Left lung (tissue), 14 donors: ENCODE measurements at places on chromosomes 13 and 19. TPM values are rescaled to one million over a fixed set of nuclear protein-coding genes. Genes with fewer than 3 reads are reported as not detected.

DNA sequence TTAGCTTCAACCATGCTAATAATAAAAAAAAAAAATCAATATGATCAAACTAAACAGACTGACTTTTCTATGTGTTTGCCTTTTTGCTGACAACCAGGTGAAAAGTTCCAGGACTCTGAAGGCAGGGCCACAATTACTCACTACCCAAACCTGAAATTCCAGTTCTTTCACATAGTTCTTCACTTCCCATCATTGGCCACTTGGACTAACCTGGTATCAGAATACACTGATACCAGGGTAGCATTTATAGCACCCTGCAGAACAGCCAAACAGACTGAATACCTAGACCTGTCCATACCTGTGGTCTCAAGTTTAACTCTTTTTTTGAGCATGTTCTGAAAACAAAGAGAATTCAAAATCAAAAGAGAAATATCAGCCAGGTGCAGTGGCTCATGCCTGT, 25.1 kb downstream of the ELF1 start:
- no peak for DNase-seq

DNA sequence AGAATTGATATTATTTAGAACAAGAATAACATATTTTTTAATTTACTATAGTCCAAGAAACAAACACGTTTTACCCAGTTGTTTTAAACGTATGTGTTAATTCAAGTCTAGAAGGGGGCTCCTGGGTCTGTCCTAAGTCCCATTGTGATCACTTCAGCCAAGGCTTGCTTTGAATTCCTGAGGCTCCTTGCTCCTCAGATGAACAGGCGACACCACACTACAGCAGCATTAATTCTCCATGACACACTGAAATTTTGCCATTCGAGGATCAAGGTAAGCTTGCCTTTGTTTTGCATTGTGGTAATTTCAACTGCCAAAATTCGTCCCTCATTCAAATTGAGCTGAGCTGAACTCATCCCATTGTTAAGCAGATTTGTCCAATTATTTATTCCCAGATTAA, 1442.6 kb downstream of the SLITRK5 start:
- no peak for DNase-seq

DNA sequence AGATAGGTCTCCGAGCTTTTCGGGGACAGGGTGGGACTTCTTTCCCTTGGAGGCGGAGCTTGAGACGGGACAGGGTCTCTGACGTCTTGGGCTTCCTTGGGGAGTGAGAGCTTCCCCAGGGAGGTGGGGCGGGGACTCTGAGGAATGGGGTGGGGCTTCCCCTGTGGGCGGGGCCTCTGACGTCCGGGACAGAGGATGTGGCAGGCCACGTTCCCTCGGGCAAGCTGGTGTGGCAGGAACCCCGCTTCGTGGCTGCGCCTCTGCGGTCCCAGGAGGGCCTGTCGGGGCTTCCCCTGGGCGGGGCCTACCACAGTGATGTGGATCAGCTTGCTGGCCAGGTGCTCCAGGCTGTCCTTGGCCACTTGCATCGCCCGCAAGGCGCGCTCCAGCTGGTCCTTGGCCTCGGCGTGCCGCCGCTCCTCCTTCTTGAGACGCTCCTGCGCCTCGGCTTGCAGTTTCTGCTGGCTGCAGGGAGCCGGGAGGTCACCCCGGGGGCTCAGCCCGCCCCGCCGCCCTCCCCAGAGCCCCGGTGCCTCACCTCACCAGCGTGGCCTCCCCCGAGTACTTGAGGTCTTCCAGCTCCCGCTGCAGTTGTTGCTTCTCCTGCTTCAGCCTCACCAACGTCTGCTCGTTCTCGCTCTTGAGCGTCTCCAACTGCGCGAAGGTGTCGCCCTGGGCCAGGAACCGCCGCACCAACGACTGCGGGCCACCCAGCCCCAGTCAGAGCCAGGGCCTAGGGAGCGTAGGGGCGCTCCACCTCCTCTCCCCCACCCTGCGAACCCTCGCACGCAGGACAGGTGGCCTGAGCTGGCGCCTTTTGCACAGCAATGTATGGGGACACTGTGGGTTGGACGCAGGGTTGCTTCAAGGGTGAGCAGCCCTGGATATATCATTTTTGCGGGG, 3.3 kb upstream of the RGL3 start:
- no peak for DNase-seq

DNA sequence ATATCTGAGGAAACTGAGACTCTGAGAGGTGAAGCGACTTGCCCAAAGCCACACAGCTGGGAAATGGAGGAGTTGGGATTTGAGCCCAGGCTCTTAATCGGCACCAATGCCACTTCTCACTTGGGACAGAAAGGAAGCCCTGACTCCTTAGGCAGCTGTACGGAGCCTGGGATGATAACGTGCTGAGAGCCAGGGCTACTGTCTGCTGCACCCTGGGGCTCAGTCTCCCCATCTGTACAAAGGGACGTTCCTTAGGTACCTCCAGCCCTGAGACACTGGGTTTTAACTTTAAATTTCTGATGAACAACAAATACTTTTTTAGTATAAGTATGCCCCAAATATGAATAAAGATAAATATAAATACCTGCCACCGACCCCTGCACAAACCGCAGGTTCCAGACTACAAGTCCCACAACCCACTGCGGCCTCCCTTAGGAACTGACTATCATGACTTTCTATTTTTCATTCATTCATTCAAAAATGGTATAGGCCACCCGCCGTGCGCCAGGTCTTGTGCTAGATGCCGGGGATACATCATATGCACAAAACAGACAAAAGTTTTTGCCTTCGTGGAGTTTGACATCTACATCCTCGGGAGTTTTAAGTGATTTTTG, 776 bp upstream of the NCLN start:
- DNase-seq = peak; percentile 80

KLK14 gene
- 0.26 TPM for total RNA-seq

IQCN gene
- 3.0 TPM for total RNA-seq

PRR19 gene
- total RNA-seq = 1.1 TPM

PGLYRP1 gene
- total RNA-seq = 6.3 TPM

C2CD4C gene
- 2.4 TPM for total RNA-seq

LIPE gene
- total RNA-seq = 4.0 TPM

- no peak for DNase-seq
Measured at GRCh38 chr13:35690581-35691207, 214.2 kb upstream of the MAB21L1 start.

DNA sequence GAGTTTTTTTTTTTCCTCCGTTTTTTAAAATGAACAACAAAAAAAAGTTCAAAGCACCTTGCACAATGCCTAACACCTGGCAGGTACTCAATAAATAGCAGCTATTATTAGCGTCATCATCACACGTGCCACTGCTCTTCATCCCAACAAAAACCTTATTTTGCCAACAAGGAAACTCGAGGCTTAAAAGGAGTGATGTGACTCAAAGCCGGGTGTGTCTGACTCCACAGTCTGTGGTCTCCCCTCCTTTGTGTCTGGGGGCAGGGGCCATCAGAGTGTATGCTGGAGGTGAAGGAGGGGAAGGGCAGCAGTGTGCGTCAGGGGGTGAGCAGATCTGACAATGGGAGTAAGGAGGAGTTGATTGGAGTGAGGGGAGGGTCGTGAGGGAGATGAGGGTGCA, 34.1 kb upstream of the POU2F2 start:
- DNase-seq = no peak

GRCh38 chr19:751501-752341, 809 bp downstream of the MISP start:
- DNase-seq = no peak

ANKLE1 gene
- total RNA-seq = 0.45 TPM

GRCh38 chr19:6034512-6034911, 56.6 kb upstream of the RANBP3 start:
- no peak for DNase-seq

MYO9B gene
- 149 TPM for total RNA-seq

ZBTB32 gene
- 0.15 TPM for total RNA-seq

DNA sequence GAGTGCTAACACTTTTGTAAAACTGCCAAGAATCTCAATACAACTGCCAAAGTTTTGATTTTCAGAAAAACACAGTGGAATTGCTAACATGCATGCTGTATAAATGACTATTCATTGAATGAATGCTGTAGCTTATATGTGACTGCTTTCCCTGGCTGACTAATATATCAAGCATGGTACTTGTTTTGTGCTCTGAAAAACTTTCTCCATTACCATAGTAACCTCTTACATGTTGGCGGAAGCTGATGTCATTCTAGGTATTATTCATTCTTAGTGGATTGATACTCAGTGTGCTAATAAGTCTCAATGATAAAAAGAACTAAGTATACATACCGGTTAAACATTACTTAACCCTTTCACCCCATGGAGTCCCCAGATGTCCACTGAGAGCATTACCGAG, 166.1 kb upstream of the MYO16 start:
- DNase-seq = peak; percentile 3

ZNF560 gene
- total RNA-seq = 0.15 TPM

DNA sequence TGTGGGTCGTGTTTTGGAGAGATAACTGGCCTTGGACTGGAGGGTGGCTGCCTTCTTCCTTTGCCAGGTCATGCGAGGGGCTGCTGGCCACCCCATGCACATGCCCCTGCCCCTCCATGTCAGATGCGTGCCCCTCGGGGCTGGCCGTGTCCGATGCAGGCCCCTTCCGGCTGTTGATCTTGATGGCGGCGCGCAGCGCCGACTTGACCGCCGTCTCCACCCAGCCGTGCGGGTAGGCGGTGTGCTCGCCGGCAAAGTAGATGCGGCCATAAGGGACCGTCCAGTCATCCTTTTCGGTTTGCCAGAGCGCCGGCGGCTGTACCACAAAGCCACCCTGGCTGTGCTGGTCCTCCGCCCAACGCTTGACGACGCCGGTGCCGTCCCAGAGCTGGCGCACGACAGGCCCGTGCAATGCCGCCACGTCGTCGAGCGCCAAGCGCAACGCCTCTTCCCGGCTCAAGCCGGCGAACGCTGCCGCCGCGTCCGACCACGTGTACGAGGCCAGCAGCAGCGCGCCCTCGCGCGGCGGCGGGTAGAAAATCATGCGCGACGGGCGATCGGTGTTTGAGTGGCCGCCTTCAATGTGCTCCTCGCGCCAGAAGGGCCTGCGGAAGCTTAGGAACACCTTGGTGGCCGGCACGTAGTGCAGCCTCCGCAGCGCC, 6.9 kb downstream of the IL4I1 start:
- DNase-seq = peak; percentile 95

- peak; percentile 96 for DNase-seq
Measured at GRCh38 chr19:49808711-49809159, 4.4 kb downstream of the FUZ start.

- no peak for DNase-seq
Measured at GRCh38 chr13:28328271-28328607, 166.7 kb downstream of the FLT1 start.

NCAN gene
- not detected for total RNA-seq

- DNase-seq = no peak
Measured at GRCh38 chr19:9863759-9864158, 28.6 kb downstream of the PIN1 start.

GRCh38 chr13:45040622-45041021, 51.3 kb downstream of the GPALPP1 start:
- DNase-seq = no peak

GPR4 gene
- total RNA-seq = 9.5 TPM

GRCh38 chr19:55463583-55464031, 944 bp downstream of the C19orf85 start:
- peak; percentile 73 for DNase-seq

DNA sequence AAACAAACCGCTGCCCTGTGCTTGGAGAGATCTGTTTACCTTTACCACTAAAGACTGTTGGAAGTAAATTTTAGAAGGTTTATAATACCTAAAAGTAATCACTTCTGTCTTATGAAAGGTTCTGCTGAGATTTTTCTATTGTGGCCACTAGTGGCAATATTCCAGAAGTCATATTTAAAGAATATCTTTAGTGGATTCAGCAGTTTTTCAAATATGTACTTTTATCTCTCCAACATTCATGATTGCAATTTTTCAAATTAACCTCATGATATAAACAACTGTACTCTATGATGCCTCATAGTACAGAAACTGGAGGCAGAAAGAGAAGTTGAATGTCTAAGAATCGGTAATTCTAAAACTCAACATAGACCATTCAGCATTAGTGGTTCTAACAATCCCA, 53.2 kb upstream of the USPL1 start:
- DNase-seq = no peak

DNA sequence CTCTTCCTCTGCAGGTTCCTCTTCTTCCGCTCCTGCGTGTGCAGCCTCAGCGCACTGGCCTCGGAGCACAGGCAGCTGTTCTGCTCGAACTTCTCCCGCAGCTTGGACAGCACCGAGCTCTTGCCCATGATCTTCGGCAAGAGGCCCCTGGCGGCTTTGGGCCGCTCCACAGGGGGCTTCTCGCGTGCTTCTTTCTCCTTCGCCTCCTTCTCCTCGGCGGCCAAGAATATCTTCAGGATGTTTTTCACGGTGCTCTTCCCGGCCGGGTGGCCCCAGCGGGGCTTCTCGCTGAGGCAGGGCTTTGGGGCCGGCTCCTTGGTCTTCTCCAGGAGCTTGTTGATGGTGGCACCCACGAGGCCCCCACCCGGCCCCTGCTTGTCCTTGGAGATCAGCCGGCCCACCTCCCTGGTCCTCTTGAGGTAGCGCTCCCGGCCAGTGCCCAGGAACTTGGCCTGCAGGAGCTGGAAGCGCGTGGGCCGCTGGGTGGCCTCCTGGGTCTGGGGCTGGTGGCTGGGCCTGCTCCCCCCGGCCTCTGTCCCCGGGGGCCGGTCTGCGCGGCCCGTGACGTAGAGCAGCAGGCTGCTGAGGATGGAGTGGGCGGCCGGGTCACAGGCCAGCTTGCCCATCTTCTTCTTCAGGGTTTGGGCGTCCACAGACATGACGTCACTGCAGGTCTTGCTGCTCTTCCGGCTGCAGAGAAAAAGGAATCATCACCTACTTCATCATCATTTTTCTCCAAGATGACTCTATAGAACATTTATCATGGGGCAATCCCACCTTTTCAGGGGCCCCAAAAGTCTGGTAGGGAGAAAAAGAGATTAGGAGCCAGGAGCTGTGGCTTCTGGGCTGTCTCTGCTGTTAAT, 43.8 kb upstream of the GRTP1 start:
- no peak for DNase-seq

DNA sequence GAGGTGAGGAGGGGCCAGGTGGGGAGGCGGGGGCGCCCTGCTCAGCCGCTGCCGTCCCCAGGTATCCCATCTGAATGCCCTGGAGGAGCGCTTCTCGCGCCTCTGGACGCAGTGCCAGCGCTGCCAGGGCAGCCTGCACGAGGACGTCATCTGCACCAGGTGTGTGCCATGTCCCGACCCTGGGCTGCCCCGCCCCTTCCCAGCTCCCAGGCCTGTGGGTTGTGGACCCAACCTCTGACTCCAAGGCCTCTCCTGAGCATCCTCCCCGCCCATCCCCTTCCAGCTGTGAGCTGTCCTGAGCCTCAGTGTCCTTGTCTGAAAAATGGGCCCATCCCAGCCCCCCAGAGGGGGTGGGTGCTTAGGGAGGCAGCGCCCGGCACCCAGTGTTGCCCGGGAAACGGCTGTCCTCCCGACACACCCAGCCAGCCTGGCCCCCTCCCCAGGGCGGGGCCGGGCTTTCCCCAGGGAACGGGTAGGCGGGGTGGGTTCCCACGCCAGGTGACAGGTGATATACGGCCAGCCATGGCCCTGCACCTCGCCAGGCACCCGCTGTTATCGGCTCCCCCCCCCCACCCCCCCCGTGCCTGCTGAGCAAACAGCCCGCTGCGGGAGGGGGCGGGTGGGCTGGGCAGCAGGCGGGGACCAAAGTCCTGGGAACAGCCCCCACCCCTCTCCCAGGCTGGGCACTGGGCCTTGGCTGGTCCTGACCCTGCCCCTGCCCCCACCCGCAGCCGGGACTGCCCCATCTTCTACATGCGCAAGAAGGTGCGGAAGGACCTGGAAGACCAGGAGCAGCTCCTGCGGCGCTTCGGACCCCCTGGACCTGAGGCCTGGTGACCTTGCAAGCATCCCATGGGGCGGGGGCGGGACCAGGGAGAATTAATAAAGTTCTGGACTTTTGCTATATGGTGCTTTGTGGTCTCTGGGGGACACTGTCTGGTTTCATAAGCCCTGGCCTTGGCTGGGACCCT, 1.3 kb upstream of the SPIB start:
- DNase-seq = no peak
